ENCODE measurements at places on chromosomes 12 and 14.

GRCh38 chr14:64701660-64702059 lies 2.6 kb upstream of the PLEKHG3 start:
- no peak for DNase-seq

GRCh38 chr12:42306297-42306696 lies 19.6 kb downstream of the ZCRB1 start:
- DNase-seq = no peak

GRCh38 chr12:89352242-89352491 lies 134 bp downstream of the DUSP6 start:
- no peak for DNase-seq

DNA sequence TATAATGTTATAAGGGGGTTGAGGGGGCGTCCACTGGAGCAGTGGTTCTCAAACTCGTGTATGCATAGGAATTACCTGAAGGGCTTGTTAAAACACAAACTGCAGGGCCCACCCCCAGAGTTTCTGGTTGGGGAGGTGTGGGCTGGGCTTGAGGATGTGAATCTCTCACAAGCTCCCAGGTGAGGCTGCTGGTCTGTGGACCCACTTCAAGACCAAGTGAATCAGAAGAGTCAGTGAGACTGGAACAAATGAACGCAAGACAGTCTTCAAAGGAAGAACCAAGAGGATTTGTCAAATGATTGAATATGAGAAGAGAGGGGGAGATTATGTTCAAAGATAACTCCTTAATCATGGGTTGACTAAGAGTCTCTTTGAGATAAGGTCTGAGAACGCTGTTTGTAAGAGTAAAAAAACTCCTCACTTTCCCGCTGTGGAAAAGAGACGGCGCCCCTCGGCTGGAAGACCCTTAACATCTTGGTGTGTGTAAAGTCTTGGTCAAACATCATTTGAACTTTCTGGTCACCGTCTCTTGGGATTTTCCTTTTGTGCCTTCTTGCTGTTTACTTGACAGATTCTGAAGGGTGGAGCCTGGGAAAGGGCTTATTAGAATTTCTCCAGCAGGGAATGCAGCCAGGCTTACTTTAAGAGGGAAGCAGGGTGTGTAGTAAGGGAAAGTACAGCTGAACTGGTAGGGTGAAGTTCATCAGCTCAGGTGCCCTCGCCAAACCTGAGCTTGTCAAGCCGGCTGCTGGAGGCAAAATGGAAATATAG lies 5.3 kb upstream of the FOXN3 start:
- DNase-seq = no peak

GRCh38 chr12:642633-643474 lies 20.4 kb downstream of the NINJ2 start:
- peak; percentile 75 for DNase-seq

- no peak for DNase-seq
Observed at GRCh38 chr12:114901316-114901715, 217.3 kb upstream of the TBX3 start.

DNA sequence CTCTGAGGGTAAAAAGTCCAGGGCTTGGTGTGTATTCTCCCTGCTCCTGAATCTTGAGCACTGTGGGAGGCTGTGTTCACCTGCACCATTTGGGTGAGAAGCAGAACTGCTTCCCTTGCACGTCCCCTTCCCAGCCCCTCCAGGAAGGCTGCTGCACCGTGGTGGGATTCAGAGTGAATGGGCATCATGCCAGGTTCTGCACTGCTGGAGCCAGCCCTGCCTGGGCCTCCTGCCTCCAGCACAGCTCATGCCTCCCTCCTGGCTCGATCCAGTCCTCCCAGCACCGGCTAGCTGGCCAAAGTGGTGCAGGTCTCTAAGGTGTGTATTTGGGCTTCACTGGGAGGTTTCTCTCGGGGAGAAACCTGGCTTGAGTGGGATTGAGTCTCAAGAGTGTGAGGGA lies 54.9 kb downstream of the ANKRD9 start:
- no peak for DNase-seq

GRCh38 chr12:905261-906031 lies 44.0 kb downstream of the RAD52 start:
- no peak for DNase-seq

DNA sequence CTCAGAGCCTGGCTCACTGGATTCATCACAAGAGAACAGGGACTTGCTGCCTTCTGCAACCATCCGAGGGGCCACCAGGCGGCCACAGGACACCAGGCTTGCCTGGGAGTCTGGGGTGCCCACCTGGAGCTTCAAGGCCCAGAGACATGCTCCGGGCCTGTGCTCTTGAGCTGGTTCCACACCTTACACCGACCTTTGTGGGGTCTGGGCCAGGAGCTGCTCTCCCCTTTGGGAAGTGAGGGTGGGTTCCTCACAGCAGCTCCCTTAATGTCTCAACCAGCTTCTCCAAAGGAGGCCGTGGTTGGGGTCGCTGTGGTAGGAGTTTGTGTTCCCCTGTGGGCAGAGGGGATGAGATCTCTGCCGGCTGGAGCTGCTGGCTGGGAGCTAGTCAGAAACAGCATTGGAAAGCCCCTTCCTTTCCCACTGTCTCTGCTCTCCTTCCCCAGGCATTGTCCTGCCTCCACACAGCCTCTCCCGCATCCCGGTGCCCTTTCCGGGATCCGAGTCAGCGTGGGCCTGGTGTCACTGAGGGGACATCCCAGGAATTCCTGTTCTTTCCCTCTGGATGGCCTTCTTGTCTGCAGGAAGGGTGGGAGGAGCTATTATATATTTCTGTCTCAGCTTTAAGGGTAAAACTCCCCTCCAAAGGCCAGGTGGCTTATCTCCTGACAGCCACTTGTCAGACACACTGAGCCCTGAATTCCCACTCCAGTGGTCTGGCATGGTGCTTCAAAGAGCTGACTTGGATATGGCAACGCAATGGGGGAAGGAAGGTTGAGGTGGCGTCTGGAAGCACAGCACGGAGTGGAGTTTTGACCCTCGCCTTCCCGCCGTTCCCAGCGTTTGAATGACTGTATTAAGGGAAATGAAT lies 5.1 kb upstream of the PAPLN start:
- no peak for DNase-seq

All from stimulated activated CD8-positive, alpha-beta memory T cell treated with anti-CD3 and anti-CD28 coated beads, Interleukin-2, amount 100 ng/mL, for 48 hours (primary cell).